ENCODE measurements at places on chromosomes 6 and 20.

DNA sequence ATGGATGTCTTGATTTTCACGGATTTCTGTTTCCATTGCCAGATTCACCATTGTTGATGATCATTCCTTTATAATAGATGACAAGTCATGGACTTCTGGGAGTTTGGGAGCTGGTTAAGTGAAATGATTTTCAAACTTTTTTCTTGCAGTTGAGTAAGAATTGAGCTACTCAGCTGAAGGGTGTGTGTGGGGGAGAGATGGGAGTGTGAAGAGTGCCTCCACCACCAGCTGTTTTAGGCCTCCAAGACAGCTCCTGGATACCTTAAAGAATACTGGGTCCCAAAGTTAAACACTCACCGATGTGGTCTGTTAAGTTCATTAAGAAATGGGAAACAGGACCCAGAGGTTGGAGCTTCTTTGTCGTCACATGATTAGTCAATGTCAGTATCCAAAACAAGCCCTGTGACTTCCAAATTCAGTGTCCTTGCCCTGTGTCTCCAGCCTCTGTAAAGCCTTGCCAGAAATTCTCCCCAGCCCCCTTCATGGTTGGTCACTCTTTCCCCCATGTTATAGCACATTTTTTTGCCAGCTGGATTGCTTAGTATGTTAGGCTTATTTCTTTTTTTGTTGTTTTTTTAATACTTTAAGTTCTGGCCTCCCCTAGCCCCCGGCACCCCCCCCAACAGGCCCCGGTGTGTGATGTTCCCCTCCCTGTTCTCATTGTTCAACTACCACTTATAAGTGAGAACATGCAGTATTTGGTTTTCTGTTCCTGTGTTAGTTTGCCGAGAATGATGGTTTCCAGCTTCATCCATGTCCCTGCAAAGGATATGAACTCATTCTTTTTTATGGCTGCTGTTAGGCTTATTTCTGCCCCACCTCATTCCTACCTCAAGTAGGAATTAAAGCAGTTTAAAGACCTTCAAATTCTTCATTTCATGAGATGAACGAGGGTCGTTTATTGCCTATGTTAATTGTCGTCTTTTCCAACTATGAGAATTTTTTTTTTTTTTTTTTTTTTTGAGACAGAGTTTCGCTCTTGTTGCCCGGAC is 26.9 kb downstream of the BICRAL start:
- no peak for DNase-seq

DNA sequence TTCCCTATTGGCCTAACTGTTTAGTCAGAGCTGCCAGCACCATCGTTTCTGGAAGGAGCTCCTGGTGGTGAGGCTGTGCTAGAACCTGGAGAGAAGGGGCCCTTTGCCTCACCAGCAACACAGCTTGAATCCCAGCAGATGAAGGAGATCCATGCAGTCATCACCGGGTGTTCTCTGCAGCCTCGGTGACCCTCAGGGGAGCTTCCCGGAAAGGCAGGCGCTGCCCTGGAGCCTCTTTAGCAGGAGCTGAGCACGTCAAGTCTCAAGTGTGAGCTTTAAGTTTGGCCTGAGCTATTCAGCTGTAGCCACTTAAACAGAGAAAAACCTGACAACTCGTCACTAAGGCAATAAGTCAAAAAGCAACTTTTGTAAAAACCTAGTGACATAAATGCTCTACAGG is 181.2 kb upstream of the FOXQ1 start:
- no peak for DNase-seq

GRCh38 chr6:157294654-157295053 is 28.7 kb downstream of the TMEM242 start:
- no peak for DNase-seq

GRCh38 chr20:45017281-45017680 is 51.0 kb downstream of the STK4 start:
- DNase-seq, result no peak

DNA sequence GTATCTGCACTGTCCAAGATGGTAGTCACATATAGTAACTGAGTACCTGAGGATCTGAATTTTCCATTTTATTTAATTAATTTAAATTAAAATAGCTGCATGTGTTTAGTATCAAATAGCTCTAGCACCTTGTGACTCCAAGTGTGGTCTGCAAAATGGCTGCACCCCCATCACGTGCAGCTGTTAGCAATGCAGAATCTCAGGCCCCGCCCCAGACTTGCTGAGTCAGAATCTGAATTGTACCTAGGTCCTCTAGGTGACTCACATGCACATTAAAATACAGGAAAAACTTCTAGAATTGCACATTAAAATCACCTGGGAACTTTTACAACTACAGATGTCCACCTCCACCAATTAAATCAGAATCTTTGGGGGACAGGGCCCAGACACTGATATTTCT is 19.2 kb upstream of the FAM83C start:
- no peak for DNase-seq

- no peak for DNase-seq
Measured at GRCh38 chr6:92608751-92609150, 810.6 kb downstream of the EPHA7 start.

DNA sequence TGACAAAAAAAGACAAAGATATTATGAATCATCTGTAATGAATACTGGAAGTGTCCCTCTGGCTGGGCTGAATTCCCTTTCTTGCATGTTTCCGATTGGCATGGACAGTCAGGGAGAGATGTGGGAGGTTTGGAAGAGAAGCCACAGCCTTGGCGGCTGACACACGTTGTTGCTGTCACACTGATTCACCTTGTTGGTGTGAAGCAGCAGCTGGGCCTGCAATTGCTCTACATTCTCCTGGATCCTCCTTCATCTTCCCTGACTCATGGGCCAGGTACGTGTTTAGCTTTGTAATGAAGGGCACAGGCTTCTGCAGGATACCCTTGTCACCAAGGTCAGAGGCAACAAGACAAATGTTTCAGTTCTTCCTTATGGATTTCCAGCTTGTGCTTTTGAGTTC is 13.4 kb upstream of the SMIM8 start:
- DNase-seq, result no peak

DNA sequence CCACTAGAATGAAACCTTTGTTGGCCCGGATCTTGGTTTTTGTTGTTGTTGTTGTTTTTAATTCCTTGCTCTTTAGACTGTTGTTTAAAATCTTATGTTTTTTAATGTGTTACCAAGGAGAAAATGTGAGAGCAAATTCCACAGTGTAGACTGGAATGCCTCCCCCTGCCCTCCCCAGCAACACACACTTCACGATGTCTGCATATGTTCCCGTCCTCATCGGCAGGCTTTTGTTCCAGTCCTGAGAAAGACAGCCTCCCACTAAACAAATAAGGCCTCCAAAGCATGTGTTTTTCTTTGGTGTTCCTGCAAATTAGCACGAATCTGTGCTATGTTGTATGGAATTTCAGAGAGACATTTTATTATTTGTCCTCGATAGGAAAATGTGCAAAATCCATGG is 263.3 kb upstream of the QKI start:
- no peak for DNase-seq

DNA sequence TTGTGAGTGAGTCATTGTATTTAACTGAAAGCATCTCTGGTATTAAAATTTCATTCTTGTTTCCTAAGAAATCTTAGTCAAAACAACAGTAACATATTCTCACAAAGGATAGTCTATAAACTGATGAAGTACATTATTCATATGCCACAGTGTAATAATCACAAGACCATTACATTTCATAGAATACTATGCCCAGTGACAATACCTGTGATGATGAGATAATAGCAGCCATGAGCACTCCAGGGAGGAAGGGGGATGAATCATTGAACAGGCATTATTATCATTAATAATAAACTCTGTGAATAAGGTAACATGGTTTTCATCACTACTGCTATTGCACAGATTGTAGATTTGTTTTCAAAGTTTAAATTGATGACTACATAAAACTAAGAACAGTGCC is 667.9 kb downstream of the EPM2A start:
- DNase-seq, result no peak

DNA sequence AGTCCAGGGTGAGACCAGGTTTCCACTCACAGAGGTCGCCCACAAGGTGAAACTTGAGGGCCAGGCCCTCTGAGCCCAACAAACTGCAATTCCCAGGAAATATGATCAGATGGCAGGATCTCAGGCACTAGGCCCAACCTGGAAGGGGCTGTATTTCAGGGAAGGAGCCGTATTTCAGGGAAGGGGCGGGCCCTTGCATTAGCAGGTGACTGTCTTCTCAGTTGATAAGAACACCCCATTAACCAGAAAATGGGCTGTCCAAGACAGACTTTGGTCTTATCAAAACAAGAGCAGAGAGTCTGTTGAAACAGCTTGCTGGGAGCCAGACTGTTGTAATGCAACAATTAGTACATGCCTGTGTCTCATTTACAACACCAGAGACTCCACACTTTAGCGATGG is 10.9 kb upstream of the BNIP5 start:
- DNase-seq, result no peak

- no peak for DNase-seq
Measured at GRCh38 chr6:10720265-10720959, 2.5 kb upstream of the TMEM14C start.

GRCh38 chr6:146984251-146984924 is 219.8 kb upstream of the STXBP5 start:
- no peak for DNase-seq

GRCh38 chr6:12264671-12265070 is 25.5 kb upstream of the EDN1 start:
- no peak for DNase-seq

- no peak for DNase-seq
Measured at GRCh38 chr6:162699961-162700360, 27.6 kb downstream of the PRKN start.

DNA sequence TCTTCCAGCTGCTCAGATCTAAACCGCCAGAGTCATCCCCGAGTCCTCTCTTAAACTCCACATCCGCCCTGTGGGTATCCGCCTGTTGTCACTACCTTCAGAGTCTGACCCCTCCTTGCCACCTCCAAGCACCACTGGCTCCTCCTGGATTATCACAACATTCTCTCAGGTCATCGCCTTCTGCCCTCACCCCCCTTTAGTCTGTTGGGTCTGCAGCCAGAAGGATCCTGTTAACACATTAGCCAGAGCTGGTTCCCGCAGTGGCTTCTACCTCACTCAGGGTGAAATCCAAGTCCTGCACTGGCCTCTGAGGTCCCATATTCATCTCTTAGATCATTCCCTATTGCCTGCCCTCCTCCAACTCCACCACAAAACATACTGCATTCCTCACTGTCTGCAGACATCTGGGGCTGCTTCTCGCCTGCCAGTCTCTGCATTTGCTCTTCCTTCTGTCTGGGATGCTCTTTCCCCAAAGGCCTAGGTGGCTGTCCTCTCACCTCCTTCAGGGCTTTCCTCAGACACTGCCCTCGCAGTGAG is 34.1 kb downstream of the TNXB start:
- DNase-seq, result no peak
